ENCODE measurements at places on chromosomes 2 and 18.

GRCh38 chr2:109466674-109467575, 146.8 kb downstream of the SEPTIN10 start:
- DNase-seq, result no peak

GRCh38 chr2:10884574-10884975, 27.2 kb upstream of the KCNF1 start:
- no peak for DNase-seq

DNA sequence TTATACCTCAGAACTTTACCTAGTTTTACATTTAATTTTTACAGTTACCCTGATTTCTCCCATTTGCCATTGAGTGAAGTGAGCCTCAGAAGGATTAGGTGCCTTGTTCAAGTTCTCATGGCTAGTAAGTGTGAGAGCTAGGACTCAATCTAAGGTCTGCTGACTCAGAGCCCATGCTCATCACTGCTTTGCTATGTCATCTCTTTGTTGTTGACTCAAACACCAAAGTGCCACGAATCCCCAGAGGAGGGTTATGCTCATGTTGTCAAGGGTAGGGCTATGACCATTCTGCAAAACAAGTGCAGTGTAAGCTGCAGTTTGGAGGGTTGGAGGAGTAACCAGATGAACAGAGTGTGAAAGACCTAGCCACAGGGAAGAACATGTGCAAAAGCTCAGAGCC, 185.4 kb upstream of the SKOR2 start:
- no peak for DNase-seq

- DNase-seq, result no peak
These were observed 676.1 kb downstream of the RNF144A start for GRCh38 chr2:7593360-7593759.

DNA sequence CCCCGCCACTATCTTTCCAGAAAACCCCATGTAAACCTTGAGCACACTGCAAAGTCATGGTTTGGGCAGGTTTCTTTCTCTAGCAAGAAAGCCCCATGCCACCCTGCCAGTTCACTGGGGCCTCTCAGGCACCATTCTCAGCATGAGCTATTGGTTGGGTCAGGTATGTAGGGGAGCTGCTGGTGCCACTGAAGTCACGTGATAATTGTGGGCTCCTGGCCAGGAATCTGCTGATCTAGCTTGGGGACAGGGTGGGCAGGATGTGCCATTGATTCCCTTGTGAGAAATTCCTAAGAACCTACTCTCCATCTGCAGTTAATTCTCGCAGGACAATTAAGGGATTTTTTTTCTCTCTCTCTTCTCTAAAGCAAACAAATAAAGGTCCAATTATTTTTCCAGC, 26.5 kb upstream of the HNMT start:
- DNase-seq, result no peak

GRCh38 chr2:133844214-133844892, 276.1 kb upstream of the NCKAP5 start:
- DNase-seq, result peak; percentile 87

DNA sequence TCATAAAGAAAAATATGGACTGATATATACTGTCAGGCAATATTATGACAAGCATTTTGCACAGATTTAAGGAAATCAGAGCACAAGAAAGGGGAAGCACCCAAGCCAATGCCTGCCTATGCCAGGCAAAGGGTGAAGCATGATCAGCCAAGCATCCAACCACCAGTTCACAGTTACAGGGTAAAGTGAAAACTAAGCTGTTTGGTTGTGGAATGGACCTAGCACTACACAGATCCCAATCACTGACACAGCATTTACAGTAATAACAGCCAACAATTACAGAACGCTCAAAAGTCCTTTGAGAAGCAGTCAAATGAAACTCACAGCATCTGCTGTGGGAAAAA, 90.3 kb downstream of the SP3 start:
- no peak for DNase-seq

DNA sequence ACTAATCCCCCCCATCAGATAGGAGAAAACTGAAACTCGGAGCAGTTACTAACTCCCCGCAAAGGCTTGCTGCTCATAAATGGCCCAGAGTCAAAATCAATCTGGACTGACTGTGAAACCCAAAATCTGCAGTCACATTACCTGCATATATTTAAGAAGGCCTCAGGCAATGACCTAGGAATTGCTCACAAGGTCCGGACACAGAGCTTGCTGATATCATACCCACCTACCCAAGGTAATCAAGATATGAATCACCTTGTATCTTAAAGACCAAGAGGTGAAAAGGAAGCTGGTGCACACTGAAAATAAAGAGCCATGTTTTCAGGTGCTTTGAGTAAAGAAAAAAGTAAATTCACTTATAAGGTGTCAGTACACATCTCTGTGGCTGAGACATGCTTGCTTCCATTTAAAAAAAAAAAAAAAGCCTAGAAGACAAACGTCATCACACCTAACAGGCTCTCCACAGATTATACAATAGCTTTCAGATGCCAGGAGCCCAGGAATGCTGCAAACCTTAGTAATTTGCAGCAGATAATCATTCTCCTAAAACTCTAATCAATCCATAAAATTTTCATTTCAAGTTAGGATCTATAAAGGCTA, 195.4 kb downstream of the ZEB2 start:
- no peak for DNase-seq

- DNase-seq, result no peak
These were observed 78.0 kb upstream of the MGAT5 start for GRCh38 chr2:134175834-134176233.

- no peak for DNase-seq
These were observed 69.2 kb upstream of the EDAR start for GRCh38 chr2:109058191-109058632.

DNA sequence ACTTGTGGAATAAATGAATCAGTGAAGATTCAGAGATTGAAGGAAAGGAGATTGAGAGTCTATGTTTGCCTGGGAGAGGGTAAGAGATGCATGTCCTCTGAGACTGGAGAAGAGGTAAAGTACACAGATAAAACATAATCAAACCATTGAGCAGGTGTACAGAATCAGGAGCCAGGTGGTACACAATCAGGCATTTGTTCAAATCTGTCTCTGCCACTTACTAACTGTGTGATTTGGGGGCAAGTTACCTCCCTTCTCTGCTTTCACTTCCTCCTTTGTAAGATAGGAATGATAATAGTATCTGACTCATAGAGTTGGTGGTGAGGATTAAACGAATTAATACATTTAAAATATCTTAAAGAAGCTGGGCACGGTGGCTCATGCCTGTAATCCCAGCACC, 94.0 kb downstream of the CDK15 start:
- no peak for DNase-seq

DNA sequence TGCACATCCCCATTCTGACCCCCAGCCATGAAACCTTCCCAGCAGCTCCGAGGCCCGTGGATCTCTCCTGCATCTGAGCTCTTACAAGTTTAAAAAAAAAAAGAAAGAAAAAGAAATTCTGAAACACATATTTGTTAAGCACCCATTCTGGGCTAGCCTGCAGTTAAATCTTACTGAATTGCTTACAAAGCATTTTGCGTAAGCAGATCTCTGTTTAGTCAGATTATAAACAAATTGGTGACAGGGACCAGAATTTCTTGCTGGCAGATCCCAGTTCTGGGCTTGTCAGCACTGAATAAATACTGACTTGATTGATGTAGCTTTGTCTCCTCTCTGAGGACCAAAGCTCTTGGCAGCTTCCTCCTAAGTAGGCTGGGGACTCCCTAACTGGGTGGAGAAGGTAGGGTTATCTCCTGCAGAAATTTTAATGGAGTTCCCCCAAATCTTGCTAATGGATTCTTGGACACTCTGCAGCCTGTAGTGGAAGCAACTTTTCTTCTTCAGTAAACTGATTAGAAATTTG, 160.9 kb downstream of the MIB1 start:
- no peak for DNase-seq

DNA sequence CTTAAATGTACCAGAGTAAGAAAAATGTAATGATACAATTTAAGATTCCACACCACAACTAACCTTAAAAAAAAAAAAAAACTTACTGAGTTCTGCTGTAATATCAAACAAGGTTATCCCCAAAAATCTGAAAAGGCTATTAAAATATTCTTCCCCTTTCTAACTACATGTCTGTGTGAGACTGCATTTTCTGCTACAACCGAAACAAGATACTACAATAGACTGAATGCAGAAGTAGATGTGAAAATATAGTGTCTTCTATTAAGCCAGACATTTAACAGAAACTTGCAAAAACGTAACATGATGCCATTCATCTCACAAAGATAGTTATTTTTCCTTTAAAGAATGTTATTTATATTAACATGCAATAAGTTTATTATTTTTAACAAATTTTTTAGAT, 16.2 kb downstream of the SS18 start:
- DNase-seq, result no peak

- no peak for DNase-seq
These were observed 305.6 kb upstream of the ZEB2 start for GRCh38 chr2:144825331-144826020.

GRCh38 chr2:68918497-68918896, 34.2 kb downstream of the GKN2 start:
- DNase-seq, result peak; percentile 40

- DNase-seq, result no peak
These were observed 345.2 kb upstream of the SLC8A1 start for GRCh38 chr2:40797120-40797519.

- DNase-seq, result no peak
These were observed 124.8 kb downstream of the ZNF516 start for GRCh38 chr18:76370201-76370600.

DNA sequence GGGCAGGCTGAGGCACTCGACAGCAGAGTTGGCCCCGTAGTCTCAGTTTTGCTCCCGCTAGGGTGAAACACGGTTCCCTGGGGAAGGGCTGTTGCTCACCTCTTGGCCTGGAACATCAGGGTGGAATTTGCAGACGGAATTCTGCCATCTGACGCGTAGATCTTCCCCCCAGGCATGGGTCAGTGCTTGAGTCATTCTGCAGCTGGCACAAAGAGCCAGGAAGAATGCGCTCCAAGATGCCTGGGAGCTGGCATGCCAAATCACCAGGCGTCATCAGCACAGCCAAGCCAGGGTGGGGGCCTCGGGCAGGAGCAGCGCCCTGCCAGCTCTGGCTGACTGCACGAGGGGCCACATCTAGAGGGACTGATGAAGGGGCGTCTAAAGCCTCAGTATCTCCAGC, 42.7 kb downstream of the ODC1 start:
- DNase-seq, result peak; percentile 88

DNA sequence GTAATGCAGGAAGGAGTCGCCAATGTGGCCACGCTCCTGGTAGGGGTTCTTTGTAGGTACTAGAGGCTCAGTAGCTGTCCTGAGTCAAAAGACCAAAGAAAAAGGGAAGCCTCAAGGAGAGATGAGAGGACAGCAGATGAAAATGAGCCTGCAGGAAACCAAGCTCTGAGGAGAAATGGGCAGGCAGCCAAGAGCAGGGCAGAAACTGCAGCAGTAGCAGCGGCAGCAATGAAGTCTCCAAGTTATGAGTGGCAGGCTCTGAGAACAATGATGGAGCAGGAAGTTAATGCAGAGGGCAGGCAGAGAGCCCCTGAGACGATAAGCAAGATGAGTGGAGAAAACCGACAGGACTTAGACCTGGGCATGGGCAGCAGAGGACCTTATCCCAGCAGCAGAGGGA, 48.2 kb upstream of the TMEM200C start:
- DNase-seq, result no peak

GRCh38 chr18:11078491-11078890, 70.9 kb downstream of the PIEZO2 start:
- DNase-seq, result no peak

- DNase-seq, result no peak
These were observed 105.0 kb upstream of the RASGRP3 start for GRCh38 chr2:33371304-33372090.

DNA sequence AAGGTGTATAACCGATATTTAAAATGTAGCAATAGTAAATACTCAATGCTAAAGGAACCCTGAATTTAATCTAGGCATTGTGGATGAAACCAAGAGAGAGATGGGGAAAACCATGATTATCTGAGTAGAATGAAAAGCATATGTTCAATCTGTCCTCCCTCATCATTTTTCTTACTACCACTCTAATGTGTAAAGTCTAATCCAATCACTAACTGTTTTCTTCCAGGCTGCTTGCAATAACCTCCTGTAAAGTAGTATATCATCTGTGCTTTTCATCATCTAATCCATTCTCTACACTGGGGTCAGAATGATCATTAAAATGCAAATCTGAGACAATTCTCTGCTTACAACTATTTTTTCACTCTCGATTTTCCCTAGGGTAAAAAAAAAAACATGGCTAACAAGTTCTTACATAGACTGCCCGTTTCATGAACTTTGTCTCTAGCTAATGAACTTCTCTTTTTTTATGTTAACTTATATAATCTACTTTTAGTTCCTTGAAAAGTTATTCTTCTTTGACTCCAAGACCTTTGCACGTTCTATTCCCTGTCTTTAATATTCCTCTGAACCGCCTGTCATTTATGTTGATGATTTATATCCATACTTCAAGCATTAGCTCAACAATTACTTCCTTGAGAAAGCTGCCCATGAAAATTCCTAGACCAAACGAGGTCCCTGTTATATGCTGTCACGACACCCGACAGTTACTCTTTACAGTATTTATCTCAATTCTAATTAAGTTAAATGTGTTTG, 94.7 kb upstream of the SLC8A1 start:
- peak; percentile 5 for DNase-seq

- no peak for DNase-seq
These were observed 397.6 kb downstream of the ZNF521 start for GRCh38 chr18:24954341-24954740.

DNA sequence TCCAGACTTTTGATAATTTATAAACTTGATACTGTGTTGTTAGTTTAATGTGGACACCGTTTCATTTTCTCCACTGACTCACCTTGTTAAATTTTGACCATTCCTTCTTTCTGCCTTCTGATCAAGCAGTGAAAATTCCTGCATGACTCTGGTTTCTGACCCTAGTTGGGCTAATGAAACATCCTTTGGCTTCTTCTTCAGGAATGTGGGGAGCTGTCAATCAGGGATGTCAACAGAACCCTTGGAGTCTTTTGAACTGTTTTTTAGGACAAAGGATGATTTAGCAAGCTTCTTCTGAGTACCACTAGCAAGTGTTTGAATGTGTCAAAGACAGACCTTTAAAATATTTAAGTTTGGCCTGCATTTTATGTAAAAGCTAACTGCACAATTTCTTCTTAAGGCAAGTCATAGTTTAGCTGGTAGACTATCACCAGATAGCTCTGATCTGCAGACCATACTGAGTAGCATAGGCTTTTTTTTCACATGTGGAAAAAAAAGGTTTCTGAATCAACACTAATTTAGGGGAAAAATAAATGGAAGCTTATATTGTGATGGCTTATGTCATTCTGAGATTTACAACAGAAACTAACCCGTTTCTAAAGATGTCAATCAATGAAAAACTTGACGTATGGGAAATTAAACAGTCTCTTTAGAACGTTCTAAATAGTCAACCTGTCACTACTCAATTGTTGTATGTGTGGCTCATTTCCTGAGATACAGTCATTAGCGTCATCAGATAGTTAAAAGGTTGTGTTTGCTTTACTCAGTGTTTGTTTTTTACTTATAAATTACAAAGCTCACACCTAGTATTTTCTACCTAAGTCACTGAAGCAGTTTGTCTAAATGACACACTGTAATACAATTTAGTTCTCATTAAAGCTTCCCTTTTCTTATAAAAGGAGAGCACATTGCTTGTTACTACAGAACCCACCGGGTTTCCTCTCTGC, 311.4 kb downstream of the PTPRM start:
- no peak for DNase-seq

- DNase-seq, result no peak
These were observed 67.2 kb downstream of the IKZF2 start for GRCh38 chr2:213084261-213084660.
